ENCODE measurements at places on chromosomes 5 and 9.

DNA sequence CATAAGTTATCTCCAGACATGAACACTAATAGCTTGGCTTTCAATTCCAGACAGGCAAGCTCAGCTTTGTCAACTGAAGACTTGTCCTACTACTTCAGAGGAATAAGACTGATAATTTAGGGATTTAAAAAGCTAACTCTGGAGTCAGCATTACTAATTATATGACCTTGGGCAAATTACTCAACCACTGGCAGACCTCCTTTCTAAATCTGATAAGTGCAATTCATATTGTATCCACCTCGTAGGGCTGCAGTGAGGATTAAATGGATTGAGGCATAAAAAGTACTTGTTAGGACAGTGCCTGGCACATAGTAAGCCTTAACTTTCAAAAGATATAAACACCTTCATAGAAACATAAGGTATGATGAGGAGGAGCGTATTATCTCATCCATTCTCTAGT is 104.4 kb downstream of the KLHL3 start:
- no peak for DNase-seq

GRCh38 chr9:75918154-75918553 is 27.7 kb downstream of the PCSK5 start:
- DNase-seq: no peak

DNA sequence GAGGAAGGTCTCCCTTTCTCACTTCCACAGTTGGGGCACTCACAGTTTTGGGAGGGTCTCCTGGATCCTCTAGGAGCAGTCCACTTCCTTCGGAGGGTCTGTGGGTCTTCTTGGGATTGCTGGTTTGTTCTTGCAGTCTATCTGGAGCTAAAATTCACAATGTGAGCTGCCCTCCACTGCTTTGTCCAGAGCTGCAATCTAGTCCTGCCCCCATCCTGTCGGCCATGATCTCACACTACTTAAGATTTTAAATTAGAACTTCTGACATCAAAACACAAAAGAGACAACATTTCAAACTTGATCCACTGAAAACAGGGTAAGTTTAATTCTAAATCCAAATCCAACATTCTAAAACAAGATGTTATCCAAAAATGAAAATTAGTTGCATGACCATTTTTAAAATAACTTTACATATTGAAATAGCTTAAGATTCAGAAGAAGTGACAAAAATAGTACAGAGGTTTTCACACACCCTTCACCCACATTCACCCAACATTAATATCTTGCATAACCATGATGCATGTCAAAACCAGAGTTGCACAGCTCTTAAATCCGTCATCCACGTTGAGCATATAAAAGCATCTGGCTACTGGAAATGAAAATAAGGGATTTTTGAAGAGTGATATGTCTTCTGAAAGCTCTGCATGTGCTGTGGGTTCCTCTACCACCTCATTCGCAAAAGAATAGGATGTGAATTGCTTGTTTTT is 113.7 kb upstream of the EPB41L4A start:
- no peak for DNase-seq

DNA sequence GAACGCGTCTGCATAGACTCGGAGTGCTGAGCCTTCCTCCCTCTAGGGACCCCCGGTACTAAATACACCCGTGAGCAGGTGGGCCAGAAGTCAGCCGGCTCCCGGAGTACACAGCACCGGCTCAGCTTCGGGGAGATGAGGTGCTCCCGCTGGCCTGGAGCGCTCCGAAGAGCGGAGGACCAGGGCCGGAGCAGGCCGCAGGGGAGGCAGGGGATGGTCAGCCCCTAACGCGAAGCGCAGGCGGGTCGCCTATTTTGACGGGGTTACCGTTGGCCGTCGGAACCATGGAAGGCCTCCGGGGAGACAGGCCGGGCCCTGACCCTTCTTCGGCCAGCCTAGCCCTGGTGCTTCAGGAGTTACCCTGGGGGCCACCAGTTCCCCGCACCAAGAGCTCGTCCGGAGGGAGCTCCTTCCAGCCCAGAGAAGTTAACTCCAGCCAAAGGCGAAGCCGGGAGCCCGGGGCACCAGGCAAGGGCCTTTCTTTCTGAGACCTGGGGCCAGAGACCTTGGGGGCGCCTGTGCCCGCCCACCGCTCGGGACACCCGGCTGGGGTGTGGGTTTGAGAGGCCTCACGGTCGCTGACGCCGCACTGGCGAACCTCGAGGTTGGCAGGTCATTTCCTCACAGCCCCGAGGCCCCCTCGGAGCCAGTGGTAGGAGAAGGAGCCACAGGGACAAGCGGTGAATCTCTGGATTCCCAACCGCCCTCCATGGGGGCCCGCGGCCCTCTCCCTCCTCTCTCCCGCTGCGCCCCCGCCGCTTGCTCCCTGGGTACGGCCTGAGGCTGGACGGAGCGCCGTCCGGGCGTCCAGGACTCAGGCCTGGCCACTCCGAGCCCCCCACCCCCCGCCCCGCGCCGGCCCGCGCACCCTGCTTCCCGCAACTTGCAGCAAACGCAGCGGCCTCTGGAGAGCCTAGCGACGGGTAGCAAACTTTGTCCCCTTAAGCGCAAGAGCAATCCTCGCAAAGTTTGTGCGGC is 3.4 kb upstream of the IRX4 start:
- DNase-seq: no peak

GRCh38 chr5:132342291-132343180 is 27.0 kb upstream of the SLC22A5 start:
- DNase-seq: no peak

GRCh38 chr9:99130069-99130468 is 25.2 kb downstream of the TGFBR1 start:
- DNase-seq: peak; percentile 34

GRCh38 chr9:133027134-133027533 is 3.7 kb upstream of the GTF3C5 start:
- no peak for DNase-seq
